ENCODE measurements at places on chromosomes 16 and 17. TPM values are rescaled to one million over a fixed set of nuclear protein-coding genes. Genes with fewer than 3 reads are reported as not detected.

TMC8 gene
- total RNA-seq = not detected

IRF8 gene
- not detected for total RNA-seq

PRDM7 gene
- total RNA-seq = not detected

CDK12 gene
- 34.0 TPM for total RNA-seq

DNA sequence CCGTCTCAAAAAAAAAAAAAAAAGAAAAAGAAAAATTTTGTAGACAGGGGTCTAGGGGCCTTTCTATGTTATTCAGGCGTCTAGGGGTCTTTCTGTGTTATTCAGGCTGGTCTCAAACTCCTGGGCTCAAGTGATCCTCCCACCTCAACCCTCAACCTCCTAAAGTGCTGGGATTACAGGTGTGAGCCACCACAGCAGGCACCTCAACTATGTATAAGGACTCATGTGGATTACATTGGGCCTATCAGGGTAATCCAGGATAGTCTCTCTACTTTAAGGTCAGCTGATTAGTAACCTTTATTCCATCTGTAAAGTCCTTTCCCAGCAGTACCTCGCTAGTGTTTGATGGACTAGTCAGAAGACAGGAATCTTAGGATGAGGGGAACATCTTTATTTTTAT is 22.4 kb downstream of the TADA2A start:
- DNase-seq = no peak

DNA sequence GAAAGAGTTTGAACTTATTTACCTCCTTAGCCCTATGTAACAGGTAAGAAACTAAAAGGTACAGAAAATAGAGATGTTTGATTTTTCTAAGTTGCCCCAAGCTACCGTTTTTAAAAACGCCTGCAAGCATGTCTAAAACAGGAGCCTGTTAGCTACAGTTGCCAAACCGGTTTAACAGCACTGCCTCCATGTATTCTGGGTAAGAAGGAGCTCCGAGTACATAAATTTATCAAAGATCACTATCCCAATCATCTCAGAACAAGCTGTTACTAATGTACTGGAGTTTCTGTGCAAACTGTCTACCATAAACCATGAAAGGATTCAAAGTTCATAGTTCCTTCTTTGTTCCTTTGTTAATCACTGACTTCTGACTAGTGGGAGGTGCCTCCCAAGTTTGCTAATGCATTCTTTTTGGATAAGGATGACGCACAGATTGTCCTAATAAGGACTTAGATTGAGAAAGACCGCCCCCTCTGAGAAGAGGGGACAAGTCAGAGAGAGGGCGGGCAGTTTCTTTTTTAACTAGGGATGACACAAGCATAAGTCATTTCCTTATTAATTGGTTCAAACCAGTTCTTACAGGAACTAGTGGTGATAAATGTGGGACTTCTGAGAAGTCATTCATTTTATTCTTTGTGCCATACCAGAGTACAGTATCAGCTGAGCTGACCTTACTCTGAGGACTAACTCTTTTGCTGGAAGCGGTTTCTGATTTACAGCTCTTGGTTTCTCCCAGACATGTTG is 55.3 kb downstream of the TUBD1 start:
- peak; percentile 85 for DNase-seq

DNA sequence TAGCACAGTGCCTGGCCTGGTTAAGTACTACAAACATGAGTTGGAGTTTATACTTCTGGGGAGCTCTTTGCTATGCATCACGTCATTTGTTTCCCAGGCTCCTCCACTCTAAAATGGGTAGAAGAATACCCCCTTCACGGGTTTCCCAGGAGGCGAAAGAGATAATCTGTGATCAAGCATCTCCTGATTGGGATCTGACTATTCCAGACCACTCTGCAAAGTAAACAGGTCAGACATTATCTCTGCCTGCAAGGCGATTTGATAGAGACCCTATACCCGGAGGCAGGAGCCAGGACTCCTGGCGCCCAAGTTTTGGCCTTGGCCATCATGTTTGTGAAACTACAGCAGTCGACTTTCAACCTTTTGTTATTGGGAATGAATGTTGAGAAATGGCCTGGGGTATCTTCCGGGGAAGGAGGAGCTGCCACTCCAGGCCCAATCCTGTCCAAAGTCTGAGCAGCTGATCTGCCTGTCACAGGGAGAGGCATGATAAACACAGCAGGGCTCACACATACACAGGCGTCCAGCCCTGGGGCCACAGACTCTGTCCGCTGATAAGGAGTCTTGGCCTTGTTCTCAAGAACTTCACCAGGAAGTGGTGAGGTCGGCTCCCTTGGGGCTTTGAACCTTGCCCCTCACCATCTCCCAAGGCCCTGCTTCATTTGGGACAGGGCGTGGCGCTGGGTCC is 199.9 kb downstream of the MAF start:
- DNase-seq = no peak

KRTAP4-6 gene
- total RNA-seq = not detected

DNA sequence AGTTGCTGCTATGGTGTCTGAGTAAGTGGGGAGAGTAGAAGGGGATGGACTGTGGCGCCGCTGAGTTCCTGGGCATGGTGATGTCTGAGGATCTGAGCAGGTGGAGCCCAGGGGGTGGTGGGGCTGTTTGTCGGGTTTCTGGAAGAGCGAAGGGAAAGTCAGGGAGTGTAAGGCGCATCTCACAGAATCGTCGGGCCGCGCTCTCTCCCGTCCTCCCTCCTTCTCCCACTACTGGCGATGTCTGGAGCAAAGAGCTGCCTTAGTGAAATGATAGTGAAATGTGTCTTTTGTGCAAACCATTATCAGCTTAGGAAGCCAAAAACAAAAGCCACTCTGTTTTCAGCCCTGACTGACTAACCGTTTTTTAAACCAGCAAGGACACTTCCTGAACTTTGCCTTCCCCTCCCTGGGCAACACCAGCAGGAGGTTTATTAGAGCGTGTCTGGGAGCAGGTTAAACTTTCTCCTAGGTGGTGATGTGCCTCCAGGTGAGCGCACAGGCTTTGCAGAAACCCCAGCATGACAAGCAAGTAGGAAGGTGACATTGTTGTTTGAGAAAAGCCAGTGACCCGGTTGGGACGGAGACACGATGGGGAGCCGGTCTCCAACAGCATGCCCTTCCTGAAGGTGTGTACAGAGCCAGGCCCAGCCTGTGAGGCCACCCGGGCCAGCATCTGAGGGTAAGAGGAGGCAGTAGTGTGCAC is 49.1 kb downstream of the RAB11FIP3 start:
- no peak for DNase-seq

MT3 gene
- not detected for total RNA-seq

GRCh38 chr17:39195568-39196160 is 1.8 kb downstream of the CACNB1 start:
- no peak for DNase-seq
